ENCODE measurements at places on chromosomes 5 and 9. TPM values are rescaled to one million over a fixed set of nuclear protein-coding genes. Genes with fewer than 3 reads are reported as not detected.

The PDE8B gene
- total RNA-seq: 37.5 TPM

DNA sequence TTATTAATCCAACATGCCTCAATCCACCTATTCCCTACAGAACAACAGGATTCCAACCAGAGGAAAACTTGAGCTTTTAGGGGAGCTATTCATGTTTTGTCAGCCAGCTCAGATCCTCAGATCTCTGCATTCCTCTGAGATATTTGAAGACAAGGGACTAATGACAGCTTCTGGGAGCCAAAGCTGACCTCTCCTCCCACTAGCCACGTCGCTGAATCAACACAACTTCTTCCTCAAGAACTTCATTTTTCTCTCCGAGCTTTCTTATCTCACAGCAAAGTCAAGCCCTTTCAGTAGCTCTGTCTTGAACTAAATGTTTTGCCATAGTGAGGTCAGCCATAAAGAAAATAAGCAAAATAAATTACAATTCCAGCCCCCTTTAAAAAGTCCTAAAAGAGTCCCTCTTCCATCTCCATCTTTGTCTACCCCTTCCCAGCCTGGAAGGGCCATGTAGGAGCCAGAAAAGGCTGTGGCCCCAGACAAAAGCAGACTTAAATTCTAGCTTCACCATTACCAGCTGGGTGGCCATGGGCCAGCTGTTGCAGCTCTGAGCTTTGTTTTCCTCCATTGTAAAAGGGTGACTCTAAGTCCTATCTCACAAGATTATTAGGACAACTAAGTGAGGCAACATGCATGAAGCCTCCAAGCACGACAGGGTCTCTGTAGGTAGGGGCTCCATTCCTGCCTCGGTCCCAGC is 65.0 kb downstream of the HSD17B3 start:
- DNase-seq: no peak

- DNase-seq: no peak
Measured at GRCh38 chr5:157710882-157711281, 20.3 kb upstream of the THG1L start.

DNA sequence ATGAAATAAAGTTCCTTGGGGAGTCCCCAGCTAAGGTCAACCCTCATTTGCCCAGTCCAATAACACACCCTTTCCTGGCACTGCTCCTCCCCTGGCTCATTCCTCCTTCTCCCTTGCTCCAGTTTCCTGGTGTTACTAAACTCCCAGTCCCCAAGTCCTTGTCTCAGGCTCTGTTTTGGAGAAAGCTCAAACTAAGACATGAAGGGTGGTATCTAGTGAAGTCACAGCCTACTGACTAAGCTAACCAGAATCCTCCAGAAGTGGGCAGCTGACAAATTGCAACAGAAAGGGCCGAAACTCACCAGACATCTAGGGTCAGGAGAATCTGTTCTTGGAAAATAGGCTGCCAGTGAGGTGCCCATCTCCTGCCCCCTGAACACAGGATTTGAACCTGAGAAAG is 118.7 kb upstream of the NEK6 start:
- no peak for DNase-seq

- no peak for DNase-seq
Measured at GRCh38 chr5:10266137-10266536, 16.1 kb downstream of the CCT5 start.

- no peak for DNase-seq
Measured at GRCh38 chr9:79581388-79581787, 9.6 kb downstream of the TLE4 start.

- no peak for DNase-seq
Measured at GRCh38 chr5:31952067-31952466, 222.1 kb downstream of the GOLPH3 start.

DNA sequence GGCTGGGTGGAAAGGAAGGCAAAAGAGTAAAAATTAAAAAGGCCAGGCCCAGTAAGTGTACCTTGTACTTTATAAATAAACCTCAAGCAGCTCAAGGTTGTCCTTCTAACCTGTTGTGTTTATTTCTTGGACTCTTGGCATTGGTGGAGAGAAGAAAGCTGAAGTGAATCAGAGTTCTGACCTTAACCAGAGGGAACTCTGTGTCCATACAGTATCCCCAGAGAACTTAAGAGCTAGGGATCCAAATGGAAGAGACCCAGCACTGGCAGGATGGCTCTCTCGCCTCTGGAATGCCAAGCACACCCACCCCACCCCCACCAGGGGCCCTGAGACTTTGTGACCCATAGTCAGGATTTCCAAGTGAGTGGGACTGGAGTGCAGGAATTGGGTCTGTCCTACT is 14.2 kb downstream of the NUDT2 start:
- no peak for DNase-seq

DNA sequence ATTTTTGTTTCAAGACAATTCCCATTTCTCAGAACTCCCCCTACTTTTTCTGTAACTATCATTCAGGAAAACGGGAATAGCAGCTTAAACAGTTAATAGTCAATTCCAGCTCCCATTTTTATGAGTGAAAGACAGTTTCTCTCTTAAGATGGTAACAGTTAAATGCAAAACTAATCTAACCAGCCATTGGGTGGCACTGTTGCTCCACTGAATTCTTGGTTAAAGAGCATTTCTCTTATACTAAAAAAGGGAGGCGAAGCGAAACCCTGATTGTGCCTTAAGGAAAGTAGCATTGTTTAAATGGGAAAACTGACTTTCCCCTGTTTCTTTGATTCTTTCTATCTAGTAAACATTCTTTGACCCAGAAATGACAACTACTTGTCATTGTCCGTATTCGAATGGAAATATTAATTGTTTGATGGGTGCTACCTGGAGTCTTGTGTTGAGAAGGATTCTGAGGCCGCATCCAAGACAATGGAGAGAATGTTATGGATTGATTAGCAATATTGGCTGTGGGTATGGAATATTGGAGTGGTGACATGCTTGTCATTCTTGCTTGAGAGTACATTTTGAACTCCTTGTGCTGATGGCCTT is 507.8 kb downstream of the MAT2B start:
- no peak for DNase-seq

The PPP3R2 gene
- total RNA-seq: not detected
